ENCODE measurements at places on chromosomes 2 and 18. TPM values are rescaled to one million over a fixed set of nuclear protein-coding genes. Genes with fewer than 3 reads are reported as not detected.
A peak's percentile ranks its signal among the peaks of the same experiment; 100 is the strongest.

- DNase-seq = peak; percentile 87
- peaks cover 22% of the 10 kb centered on the region for H3K27me3 ChIP-seq
- no peaks in the 10 kb centered on the region for H3K4me1 ChIP-seq
- H3K36me3 ChIP-seq = no peaks in the 10 kb centered on the region
- H3K27ac ChIP-seq = no peak within 1 kb of the TSS
Observed at GRCh38 chr2:232633413-232634205, at the start of gene EFHD1. Gene EFHD1, plus strand, starts transcription at chr2:232633604. Its CDS starts 101 bp downstream, at chr2:232633705.

- peaks cover 25% of the 10 kb centered on the region for H3K4me1 ChIP-seq
- no peak overlapping the region for H3K4me3 ChIP-seq
- no peak overlapping the region for H3K27ac ChIP-seq
- H3K27me3 ChIP-seq = no peaks in the 10 kb centered on the region
- DNase-seq = no peak
Observed at GRCh38 chr2:54577944-54578647, 122.0 kb downstream of the SPTBN1 start.

GRCh38 chr2:232873909-232874641, 4.0 kb downstream of the SNORC start:
- H3K4me1 ChIP-seq = no peaks in the 10 kb centered on the region
- no peaks in the 10 kb centered on the region for H3K36me3 ChIP-seq
- H3K4me3 ChIP-seq = no peak overlapping the region
- H3K27me3 ChIP-seq = peaks cover 8% of the 10 kb centered on the region
- no peak for DNase-seq

- H3K27ac ChIP-seq = no peak overlapping the region
- no peaks in the 10 kb centered on the region for H3K4me1 ChIP-seq
- peak overlapping the region; percentile 94 for H3K4me3 ChIP-seq
- peak; percentile 63 for DNase-seq
Observed at GRCh38 chr2:66433945-66434678, 813 bp upstream of the MEIS1 start.

Gene ANKMY1
- 8.6 TPM for total RNA-seq

- H3K4me3 ChIP-seq = no peak overlapping the region
- DNase-seq = no peak
- no peaks in the 10 kb centered on the region for H3K4me1 ChIP-seq
Observed at GRCh38 chr18:35426786-35427185, 49.6 kb upstream of the ZNF396 start.

- no peaks in the 10 kb centered on the region for H3K27me3 ChIP-seq
- H3K4me1 ChIP-seq = no peaks in the 10 kb centered on the region
- H3K27ac ChIP-seq = no peak overlapping the region
Observed at GRCh38 chr2:231909631-231910030, 16.6 kb downstream of the NPPC start.

All from H9 (cell line).